ENCODE measurements at places on chromosomes 13 and 19. TPM values are rescaled to one million over a fixed set of nuclear protein-coding genes. Genes with fewer than 3 reads are reported as not detected.

DNA sequence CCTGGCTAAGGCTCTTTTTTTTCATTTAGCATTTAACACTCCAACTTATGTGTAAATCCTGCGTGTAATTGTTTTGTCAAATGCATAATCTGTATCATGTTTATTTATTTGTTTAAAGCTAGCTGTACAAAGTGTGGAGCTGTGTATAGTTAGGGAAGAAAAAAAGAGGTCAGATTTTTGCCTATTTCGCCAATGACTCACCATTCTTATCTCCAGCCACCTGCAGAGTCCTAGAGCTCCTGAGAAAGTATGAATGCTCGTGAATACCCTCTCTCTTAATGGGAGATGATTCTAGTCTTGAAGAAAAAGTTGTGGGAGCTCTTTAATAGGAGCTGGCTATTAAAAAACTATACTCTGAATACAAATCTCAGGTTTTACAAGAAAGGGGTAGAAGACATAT, 778.8 kb upstream of the SLITRK5 start:
- no peak for DNase-seq

The ZNF253 gene
- total RNA-seq = 51.0 TPM

DNA sequence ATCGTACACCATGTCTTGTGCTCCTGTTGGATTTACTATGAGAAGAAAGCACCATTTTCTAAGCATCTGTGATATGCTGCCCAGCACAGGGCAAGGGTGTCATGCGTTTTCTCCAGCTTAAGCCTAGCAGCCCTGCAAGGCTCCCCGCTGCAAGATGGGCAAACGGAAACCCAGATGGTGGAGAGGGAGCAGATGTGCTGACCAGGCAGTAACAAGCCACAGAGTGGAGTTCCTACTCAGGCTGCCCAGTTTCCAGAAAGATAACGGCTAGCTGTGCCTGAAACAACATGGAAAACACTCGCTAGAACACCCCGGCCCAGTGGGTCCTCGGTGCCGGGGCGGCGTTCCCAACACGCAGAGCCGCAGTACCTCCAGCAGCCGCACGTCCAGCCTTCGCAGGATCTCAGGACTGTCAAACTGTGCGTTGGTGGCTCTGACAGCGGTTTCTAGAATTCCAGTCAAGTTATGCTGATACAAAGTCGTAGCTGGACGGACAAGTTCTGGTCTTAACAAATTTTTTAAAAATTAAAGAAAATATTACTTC, 68.4 kb downstream of the TUBGCP3 start:
- DNase-seq = no peak

- DNase-seq = no peak
Observed at GRCh38 chr13:19927117-19927748, 31.3 kb upstream of the ZMYM2 start.

The PTGER1 gene
- 0.63 TPM for total RNA-seq

DNA sequence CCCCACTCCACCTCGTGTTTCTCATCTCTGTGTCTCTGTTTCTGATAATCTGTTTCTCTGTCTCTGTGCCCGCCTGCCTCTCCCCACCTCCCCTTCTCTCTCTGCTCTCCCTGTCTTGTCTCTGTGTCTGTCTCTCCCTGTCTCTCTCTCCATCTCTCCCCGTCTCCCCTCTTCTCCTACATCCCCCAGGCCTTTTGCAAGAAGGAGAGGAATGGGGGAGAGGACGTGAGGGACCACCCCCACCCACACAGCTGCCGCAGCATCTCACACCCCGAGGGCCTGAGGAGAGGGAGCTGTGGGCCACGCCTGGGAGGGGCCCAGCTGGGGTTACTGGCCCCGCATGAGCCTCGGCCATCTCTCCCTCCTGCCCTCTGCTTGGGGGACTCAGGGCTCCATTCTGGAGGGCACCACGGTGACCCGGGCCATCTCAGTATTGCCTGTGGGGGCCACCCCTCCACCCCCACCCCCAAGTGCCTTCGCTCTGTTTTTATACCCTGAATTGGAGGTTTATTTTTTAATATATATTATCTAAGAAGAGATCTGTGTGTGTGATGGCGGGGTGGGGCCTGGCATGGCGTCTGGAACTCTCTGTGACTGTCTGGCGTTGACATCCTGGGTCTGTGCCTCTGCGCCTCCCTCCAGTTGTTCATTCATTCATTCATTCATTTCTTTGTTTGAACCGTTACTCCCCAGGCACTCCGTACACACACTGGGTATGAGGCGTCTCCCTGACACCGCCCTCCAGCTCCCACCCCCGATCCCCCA, 21.2 kb downstream of the ERFL start:
- no peak for DNase-seq
